ENCODE measurements at places on chromosomes 2 and 18. TPM values are rescaled to one million over a fixed set of nuclear protein-coding genes. Genes with fewer than 3 reads are reported as not detected.

Gene ASB18
- 0.04 TPM for total RNA-seq

Gene NYAP2
- total RNA-seq, result 0.69 TPM

Gene CPO
- not detected for total RNA-seq

Gene CKAP2L
- total RNA-seq, result 33.7 TPM

Gene DNAJC10
- 58.0 TPM for total RNA-seq

Gene HOXD8
- 8.6 TPM for total RNA-seq

- no peak for DNase-seq
These were observed 12.2 kb upstream of the GNAL start for GRCh38 chr18:11676867-11677266.

DNA sequence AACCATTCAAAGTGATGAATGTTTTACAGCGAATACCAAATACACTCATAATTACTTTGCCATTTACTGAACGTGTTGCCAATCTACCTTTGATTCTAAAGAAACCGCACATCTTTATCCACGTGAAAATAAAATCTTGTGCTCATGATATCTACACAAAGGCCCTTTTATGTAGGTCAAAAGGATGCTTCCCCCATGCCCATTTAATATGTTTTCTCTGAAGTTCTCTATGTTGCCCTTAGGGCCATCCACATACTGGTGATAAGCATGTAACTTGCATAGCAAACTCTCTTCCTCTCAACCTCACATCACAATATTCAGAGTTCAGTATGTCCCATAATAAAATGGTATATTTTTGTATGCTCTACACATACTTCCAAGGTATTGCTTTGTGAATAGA is 380.0 kb upstream of the FIGN start:
- DNase-seq, result no peak

DNA sequence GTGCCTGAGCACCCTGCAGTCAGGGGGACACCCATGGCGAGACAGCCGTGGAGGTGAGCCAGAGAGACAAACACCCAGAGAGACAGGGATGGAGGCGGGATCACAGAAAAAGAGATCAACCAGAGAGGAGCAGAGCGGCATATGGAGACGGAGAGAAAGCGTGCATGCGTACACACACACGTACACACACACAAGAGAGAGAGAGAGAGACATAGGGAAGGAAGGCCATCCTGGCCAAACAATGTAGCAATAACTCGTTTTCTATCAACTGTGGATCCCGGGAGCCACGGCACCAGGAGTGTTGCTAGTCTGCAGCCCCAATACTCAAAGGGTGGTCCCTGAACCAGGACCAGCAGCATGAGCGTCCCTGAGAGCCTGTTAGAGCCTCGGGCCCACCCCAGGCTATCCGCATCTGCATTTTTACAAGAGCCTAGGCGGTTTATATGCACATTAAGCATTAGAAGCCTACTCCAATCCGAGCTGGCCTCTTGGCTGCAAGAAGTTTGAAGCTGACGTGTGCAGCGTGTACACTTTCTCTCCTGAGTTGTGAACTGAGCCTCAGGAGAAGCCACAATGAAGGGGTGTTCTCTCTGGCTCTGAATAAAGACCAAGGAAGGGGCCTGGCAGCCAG is 50.1 kb upstream of the MYCN start:
- DNase-seq, result no peak

DNA sequence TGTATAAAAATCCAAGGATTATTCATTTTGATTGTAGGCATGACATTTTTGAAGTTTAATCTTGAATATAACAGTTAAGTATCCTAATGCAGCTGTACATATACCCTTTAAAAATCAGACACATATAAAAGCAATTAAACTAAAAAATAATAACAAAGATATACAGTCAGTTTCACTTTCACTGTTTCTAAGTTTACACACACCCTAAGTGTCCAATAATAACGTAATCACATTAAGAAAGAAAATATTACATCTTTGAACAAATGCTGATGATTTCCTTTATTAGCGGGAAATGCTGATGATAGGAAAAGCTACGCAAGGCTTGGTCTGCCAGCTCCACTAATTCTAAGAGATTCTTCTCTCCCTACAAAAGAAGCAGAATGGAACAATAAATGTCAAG is 38.8 kb downstream of the RTTN start:
- no peak for DNase-seq

DNA sequence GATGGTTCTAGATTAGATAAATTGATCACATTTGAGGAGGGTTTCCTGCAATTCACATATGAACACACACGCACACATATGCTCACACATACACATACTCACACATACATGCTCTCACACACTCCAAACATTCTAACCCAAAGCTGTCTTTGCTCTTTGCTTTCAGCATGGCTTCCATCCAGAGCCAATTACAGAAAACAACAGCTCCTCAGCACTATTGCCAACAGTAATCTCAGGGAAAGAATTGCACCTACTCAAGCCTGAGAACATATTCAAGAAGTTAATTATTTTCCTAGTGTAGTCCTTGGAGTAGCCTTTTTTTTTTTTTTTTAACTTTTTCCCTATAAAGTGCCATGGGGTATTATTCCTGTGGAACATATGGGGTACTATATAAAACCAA is 246.9 kb upstream of the PARD3B start:
- no peak for DNase-seq

- no peak for DNase-seq
These were observed 7.3 kb upstream of the ZAP70 start for GRCh38 chr2:97706112-97706511.

DNA sequence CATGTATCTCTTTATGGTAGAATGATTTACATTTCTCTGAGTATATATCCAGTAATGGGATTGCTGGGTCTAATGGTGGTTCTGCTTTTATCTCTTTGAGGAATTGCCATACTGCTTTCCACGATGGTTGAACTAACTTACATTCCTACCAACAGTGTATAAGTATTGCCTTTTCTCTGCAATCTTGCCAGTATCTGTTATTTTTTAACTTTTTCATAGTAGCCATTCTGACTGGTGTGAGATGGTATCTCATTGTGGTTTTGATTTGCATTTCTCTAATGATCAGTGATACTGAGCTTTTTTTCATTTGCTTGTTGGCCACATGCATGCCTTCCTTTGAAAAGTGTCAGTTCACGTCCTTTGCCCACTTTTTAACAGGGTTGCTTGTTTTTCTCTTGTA is 55.1 kb downstream of the CYTIP start:
- DNase-seq, result no peak

- DNase-seq, result peak; percentile 53
These were observed 11.5 kb downstream of the GPR55 start for GRCh38 chr2:230913406-230914143.

DNA sequence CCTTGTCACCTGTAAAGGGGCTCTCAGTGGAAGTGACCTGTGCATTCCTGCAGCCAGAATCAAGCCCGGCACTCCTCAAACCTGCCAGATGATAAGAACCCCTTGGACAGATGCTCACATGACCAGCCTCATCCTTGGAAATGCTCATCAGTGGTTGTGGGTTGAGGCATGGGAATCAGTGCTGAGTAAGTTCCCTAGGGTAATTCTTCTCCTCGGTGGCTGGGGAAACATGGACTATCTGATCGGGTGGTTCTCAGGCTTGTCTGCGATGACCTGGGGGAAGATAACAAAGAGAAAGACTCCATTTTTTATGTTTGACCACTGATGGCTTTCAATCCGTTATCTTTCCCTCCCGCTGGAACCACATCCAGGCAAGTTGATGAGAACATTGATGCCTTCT is 84.0 kb downstream of the SPP2 start:
- DNase-seq, result no peak

DNA sequence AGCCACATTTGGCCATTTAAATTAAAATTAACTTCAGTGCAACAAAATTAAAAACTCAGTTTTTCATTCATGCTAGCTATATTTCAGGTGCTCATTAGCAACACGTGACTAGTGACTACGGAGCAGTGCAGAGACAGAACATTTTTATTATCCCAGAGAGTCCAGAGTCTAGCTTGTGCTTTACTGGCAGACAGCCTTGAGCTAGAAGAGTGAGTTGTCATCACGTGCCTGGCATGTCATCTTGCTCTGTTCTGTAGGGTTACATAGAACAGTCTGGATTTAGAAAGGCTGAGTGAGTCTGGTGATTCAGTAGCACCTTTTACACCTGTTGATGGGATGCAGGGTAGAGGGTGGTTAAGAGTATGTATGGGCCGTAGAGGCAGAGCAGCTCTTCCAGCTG is 136.9 kb upstream of the IL1R2 start:
- DNase-seq, result no peak

- DNase-seq, result peak; percentile 14
These were observed 243.0 kb downstream of the CELF4 start for GRCh38 chr18:37322492-37323035.

GRCh38 chr2:213189001-213189899 is 37.8 kb upstream of the IKZF2 start:
- DNase-seq, result peak; percentile 47

DNA sequence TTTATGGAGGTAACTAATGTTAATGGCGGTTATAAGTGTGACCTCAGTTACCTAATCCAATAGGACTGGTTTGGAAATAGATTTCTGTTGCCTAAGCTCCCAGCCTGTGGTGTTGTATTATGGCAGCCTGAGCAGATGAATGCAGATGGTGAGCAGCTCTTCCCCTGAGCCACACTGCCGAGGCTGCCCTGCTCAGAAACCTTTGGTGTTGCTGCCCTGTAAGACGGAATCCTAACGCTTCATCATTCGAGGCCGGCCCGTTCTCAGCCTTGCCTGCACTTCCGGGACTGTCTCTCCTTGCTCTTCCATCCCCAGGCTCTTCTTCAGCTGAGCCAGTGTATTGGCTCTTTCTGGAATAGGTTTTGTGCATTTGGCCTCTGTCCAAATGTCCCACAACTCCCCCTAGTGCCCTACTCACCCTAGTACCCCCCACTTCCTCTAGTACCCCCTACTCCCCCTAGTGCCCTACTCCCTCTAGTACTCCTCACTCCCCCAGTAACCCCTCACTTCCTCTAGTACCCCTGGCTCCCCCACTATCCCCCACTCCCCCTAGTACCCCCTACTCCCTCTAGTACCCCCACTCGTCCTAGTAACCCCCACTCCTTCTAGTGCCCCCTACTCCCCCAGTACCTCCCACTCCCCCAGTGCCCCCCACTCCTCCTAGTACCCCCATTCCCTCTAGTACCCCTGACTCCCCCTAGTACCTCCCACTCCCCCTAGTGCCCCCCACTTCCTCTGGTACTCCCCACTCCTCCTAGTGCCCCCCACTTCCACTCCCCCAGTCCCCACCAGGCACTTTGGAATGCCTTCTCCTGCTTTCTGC is 106.0 kb upstream of the TAF1B start:
- no peak for DNase-seq

DNA sequence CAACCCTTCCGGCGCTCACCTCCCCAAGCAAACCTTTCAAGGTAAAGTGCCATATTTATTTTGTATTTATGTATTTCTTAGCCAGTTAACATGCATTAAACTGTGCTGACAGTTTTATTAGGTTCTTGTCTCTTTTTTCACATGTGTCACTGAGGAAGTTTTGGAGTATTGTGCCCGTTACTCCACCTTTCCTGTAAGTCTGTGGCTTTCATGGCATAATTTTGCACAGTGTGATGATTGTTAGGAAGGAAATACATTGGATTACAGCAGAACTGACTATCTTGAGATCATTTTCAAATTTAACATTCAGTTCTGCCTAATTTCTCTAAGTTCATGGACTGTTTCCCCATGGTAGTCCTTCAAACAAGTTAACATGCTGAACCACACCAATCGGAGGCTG is 67.7 kb downstream of the COLEC12 start:
- DNase-seq, result no peak

- peak; percentile 30 for DNase-seq
These were observed 92.0 kb upstream of the GULP1 start for GRCh38 chr2:188199716-188200128.

GRCh38 chr18:48645427-48646002 is 106.7 kb downstream of the CTIF start:
- DNase-seq, result no peak
